ENCODE measurements at places on chromosomes 1 and 21. TPM values are rescaled to one million over a fixed set of nuclear protein-coding genes. Genes with fewer than 3 reads are reported as not detected.

The DMRTA2 gene
- total RNA-seq = not detected

The KRTAP27-1 gene
- total RNA-seq = not detected

The OR2T35 gene
- total RNA-seq = not detected

The RHD gene
- total RNA-seq = not detected

The LAMC2 gene
- 4.0 TPM for total RNA-seq

The CD48 gene
- total RNA-seq = not detected

The KCNA2 gene
- total RNA-seq = not detected

The OR2G6 gene
- total RNA-seq = not detected

The KIF17 gene
- total RNA-seq = 0.72 TPM

Data from endothelial cell of umbilical vein (primary cell).